ENCODE measurements at places on chromosomes 16 and 17.

GRCh38 chr16:56941092-56941491 lies 9.2 kb downstream of the HERPUD1 start:
- DNase-seq = no peak

DNA sequence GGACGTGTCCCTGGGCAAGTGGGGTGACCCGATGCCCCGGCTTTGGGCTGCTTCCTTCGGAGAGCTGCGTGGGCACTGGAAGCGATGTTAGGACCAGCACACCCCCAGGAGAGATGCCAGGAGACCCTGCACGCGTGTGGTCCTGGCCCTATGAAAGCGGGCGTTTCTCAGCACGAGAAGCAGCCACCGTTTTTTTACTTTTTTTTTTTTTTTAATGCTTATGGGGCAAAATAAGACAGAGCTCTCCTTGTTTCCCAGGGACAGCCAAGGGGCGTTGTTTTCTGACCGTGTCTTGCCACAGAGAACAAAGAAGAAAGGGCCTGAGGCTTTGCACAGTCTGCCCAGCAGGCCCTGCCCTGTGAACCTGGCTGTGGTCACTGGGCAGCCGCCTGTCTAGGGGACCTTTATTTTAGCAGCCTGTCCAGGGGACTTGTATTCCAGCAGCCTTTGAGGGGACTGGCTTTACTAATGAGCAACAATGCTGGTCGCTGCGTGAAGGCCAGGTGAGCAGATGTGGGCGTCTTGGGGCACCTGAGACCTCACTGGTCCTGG lies 996 bp downstream of the SLC25A10 start:
- DNase-seq = no peak

DNA sequence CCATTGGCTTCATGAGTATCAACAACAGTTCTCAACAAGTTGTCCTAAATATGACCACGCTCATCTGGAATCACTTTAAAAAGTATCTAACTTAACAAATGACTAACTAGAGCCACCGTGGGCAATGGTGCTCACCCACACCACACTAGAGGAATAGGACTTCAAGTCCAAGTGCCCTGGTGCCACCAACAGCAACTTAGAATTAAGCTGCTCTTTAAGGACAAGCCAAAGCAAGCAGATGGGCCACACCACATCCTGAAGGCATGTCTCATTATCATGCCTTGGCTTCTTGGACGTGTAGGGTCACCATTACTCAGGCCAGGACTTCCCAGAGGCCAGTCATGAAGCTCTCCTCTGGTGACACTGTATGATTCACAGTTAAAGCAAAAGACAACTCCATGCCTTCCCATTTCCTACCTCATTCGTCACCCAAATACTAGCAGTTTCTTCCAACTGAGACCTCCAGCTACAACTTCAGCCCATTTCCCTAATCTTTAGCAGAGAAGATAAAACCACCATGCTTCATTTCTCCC lies 9.4 kb upstream of the SLC6A4 start:
- DNase-seq = no peak

DNA sequence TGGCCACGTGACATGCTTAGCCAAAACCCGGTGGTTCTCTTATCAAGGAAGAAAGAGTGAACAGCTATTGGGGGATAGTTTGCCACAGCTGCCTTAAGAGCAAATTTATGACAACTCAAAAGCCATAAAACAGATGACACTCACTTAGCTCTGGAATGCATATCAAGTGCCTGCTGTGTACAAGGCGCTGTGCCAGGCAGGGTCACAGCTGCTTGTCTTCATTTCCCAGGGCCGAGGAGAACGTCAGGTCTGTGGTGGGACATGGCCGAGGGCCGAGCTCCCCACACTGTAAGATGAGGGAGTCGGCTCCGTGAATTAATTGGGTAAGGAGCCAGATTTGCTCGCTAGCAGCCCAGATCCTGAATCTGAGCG lies 14.0 kb downstream of the EEF2K start:
- no peak for DNase-seq

- DNase-seq = no peak
Observed at GRCh38 chr16:71492786-71493185, 3.7 kb upstream of the ZNF19 start.

DNA sequence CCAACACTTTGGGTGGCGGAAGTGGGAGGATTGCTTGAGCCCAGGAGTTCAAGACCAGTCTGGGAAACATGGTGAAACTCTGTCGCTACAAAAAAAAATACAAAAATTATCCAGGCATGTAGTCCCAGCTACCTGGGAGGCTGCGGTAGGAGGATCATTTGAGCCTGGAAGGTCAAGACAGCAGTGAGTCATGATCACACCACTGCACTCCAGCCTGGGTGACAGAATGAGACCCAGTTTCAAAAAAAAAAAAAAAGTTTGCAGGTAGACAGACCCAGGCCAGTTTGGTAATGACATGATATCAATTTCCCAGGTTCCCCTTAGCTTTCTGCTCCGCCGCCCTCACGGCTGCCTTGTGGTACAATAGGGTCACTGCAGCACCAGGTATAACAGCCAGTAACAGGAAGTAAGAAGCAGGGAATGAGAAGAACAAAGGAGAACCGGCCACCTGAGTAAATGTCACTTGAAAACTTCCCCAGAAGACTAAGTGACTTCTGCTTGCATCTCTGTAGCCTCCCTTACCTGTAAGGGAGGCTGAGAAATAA lies 201.2 kb upstream of the HSBP1 start:
- no peak for DNase-seq

- DNase-seq = no peak
Observed at GRCh38 chr17:15782866-15783265, 50.8 kb downstream of the TBC1D26 start.

- DNase-seq = no peak
Observed at GRCh38 chr17:3751836-3752235, 28.1 kb downstream of the HASPIN start.

DNA sequence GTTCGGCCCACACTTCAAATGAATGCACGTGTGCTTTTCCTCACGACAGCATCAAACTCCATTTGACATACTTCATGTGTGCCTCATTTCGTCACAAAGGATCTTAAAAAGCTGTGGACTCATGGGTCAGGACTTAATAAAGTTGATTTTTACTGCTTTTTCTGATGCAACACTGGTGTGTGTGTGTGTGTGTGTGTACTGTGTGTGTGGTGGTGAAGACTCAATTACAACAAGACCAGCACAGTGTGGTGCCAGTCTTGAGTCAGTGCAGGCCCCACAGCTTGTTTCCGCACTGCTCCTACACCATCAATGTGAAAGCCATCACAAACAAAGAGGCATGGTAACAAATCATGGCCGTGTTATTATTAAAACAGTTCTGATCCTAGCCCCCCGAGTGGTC lies 17.7 kb downstream of the CDIP1 start:
- no peak for DNase-seq

GRCh38 chr16:2207872-2208271 lies 2.6 kb downstream of the MLST8 start:
- no peak for DNase-seq

DNA sequence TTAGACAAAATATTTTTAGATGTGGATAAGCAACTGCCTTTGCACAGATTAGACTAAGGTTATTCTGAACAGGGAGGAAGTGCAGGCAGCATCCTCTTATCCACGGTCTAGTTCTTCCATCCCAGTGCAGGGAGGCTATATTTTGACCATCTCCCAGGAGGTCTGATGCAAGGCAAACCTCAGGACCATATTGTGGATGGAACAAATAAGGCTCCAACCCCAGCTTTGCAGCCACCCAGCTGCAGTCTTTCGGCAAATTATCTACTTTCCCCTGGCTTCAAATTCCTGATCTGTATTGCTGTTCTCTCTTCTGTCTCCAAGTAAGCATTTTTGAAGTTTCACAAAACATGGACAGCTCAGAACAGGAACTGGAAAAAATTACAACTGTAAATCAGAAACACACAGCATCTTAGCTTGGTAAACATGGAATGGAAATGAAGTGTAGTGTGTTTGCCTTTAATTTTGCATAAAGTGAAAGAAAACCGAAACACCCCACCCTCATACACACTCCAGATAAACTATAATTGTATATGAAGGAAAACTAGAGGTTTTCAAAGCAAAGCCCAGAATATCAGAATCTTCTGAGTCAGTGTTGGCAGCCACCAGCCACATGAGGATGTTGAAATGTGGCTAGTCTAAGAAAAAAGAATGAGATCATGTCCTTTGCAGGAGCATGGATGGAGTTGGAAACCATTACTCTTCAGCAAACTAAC lies 33.5 kb upstream of the MON1B start:
- DNase-seq = no peak

GRCh38 chr16:17289674-17290635 lies 180.8 kb downstream of the XYLT1 start:
- no peak for DNase-seq

- DNase-seq = no peak
Observed at GRCh38 chr16:68276223-68276622, 11.9 kb downstream of the SLC7A6 start.

- peak; percentile 23 for DNase-seq
Observed at GRCh38 chr17:64291268-64291851, 28.3 kb upstream of the TEX2 start.

GRCh38 chr17:17725011-17725751 lies 43.9 kb downstream of the RAI1 start:
- no peak for DNase-seq

- no peak for DNase-seq
Observed at GRCh38 chr16:7332611-7333010, at the start of gene RBFOX1. RBFOX1 (plus strand) TSS chr16:7332845.

DNA sequence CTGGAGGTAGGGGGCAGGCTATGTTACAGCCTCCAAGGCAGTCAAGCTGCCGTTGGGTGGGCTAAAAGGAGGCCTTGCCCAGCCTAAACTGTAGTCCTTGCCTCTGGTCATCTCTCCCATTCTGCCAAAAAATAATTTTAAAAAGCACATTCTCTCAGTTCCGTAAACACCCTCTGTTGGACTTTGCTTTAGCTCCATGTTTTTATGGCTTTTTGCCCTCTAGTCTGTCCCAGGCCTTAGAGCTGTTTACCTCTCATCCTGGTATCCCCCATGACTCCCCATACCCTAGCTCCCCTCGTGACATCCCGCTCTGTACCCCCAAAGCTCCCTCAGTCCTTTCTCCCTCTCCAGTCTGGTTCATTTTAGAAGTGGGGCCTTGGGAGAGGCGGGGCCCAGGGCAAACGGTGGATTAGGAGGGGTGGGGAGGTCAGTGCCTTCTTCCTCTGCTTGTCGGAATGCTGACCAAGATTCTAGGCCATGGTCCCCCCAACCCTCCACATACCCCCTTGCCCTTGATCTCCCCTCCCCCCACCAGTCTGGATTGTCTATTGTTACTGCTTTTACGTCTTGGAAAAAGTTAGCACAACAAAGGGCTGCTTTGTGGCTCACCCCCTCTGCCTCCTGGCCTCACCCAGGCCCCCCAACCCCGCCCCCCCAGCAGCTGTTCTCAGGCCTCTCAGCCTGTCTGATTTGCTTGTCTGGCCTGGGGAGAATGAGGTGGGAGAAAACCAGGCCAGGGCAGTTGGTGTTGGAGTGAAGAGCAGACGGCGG lies 18.4 kb downstream of the GJD3 start:
- DNase-seq = no peak

DNA sequence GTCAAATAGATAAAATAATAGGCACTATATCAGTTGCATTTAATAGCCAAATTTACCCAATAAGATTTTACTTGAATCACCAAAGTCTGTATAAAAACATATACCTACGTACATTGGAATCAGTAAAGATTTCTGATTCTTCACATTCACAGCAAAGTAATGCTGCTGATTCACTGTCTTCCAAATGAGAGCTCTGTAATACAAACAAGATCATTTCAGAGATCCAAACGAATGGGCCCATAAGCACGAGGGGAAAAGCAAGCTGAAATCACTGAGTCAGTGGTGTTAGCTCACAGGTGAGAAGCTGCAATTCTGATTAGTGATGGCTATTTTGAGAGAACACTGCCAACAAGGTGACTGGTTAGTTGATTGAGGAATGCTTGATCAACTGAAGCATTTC lies 81.3 kb downstream of the SSH2 start:
- DNase-seq = no peak

DNA sequence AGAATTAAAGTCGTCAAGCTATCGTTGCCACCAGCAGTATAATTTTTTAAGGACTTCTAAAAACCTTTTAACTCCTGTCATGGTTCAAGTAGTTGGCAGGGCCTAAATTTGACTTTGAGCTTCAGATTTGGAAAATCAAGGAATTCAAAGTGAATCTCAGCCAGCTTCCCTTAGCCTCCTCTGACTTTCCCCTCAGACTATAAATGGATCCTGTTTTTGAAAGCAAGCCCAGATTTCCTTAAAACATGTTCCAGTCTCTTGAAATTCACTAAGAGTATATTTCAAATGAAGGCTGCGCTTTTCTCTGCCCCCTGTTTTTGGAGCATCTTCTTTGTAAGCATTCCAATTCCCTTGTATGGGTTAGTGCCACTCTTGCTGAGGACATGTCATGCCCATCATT lies 101.8 kb upstream of the CDH8 start:
- no peak for DNase-seq

GRCh38 chr16:15958703-15959348 lies 9.4 kb downstream of the ABCC1 start:
- no peak for DNase-seq

DNA sequence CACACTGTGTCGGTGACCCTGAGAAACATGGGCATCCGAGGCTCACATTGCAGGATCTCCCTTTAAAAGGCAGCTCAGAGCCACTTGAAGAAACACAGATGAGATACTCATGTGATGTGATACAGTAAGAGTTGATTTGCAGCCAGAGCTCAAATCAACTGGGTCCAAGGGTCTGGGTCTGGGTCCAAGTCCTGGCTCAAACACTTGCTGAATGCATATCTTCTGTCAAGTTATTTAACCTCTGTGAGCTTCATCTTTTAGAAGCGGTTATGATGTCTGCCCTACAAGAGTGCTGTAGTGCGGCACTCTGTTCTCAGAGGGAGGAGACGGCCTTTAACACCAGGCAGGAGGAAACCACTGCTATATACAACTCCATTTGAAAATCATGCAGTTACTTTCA lies 6.4 kb downstream of the KRT38 start:
- no peak for DNase-seq

DNA sequence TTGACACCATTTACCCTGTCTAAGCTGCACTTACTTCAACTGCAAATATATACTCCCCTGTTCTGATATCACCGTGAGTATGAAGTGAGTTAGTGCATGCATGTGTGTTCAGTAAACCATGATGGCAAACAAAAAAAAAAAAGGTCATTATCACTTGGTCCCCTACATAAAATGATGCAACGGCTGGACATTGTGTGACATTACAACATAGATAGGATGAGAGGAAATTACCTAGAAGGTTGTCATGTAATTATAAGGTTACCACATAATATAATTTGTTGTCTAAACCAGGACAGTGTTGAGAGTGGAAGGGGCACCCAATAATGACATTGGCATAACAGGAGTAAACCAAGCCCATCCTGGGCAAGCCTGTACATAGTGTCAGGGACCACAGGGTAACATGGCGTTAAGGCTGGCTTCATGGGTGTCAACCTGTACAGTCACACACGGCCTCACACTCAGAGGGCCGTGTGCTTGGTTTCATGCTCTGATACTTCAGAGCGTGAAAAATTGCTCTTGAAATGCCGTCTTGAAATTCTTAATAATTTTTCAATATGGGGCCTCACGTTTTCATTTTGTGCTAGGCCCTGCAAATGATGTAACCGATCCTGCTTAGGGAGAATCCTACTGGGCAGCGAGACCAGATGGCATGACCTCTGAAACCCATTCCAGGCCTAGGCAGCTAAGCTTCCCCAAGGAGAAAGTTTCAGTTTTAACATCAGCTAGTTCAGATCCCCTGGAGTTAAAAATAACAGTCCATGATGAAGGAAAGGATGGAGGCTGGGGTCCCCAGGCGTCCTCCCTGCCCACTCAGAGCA lies 106.1 kb downstream of the AXIN2 start:
- DNase-seq = no peak

Data from BE2C (cell line).